Lower leg skin (tissue), 4 donors: ENCODE measurements at places on chromosomes 7 and 10. TPM values are rescaled to one million over a fixed set of nuclear protein-coding genes. Genes with fewer than 3 reads are reported as not detected.
A peak's percentile ranks its signal among the peaks of the same experiment; 100 is the strongest.

TBX20 gene
- total RNA-seq, result not detected

- DNase-seq, result peak; percentile 90
Observed at GRCh38 chr7:100674411-100675104, 1.0 kb downstream of the GNB2 start.

PNLIPRP1 gene
- total RNA-seq, result not detected

- DNase-seq, result no peak
Observed at GRCh38 chr7:31688996-31689395, 2.0 kb downstream of the PPP1R17 start.

BTBD16 gene
- 4.5 TPM for total RNA-seq

GRCh38 chr7:114789871-114790311 lies 132.0 kb upstream of the MDFIC start:
- DNase-seq, result no peak

- DNase-seq, result no peak
Observed at GRCh38 chr7:138295049-138295637, 164.9 kb upstream of the TRIM24 start.

GRCh38 chr10:62584731-62585130 lies 210.6 kb downstream of the ZNF365 start:
- DNase-seq, result no peak

- peak; percentile 41 for DNase-seq
Observed at GRCh38 chr7:99314504-99314903, 11.2 kb upstream of the ARPC1A start.

DNA sequence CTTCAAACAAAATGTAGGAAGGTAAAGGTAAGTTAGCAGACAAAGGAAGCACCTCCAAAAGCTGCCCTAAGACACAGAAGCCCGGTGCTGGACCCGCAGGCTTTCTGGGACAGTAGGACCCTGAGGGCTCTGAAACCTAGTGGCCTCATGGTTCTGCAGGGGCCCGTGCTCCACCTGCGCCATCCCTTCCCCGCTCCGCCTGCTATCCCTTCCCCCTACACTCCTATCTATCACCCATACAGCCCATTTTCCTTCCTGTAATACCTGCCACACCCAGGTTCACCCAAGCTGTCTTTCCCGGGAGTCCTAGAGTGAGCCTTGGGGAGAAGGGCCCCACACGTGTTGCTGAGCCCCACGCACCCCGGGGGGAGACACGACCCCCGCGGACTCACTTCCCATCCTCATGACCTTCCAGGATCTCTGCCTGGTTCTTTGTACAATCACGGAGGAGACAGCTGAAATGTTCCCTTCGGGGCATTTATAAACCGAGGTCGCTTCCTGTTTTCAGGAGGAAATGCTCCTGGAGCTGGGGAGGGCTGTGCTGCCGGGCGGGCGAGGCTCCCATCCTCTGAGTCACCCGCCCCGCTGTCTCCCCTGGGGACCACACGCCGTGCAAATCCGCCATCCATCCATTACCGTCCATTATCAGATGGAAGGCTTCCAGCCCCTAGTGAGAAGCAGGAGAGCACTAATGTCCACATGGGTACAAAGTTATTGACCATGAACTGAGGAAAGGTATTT lies 251.7 kb upstream of the PITRM1 start:
- DNase-seq, result no peak

- DNase-seq, result no peak
Observed at GRCh38 chr10:16965740-16966447, 148.7 kb upstream of the RSU1 start.

SMIM30 gene
- 19.7 TPM for total RNA-seq

GRCh38 chr10:91893051-91893450 lies 16.2 kb downstream of the FGFBP3 start:
- no peak for DNase-seq

NRCAM gene
- total RNA-seq, result 1.1 TPM
